ENCODE measurements at places on chromosomes 2 and 18.
A peak's percentile ranks its signal among the peaks of the same experiment; 100 is the strongest.

GRCh38 chr18:49456794-49457193 lies 3.7 kb downstream of the DYM start:
- no peak for DNase-seq

DNA sequence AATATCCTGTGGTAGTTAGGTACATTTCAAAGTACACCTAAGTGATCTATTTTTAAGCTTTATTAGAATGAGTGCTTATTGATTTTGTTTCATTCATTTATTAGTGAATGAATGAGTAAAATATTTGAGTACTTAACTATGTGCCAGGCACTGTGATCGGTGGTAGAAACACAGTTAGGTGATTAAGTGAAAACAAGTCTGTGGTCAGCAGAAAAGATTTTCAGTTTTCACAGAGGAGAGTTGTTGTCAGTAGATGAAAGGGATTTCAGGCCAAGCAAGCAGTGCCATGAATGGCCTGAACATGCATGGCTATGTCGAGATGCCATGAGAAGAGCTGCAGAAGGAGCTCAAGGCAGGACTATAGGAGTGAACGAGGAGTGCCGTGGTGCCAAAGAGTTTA lies 85.9 kb downstream of the SPTBN1 start:
- no peak for DNase-seq

- no peak for DNase-seq
Observed at GRCh38 chr2:102021779-102022178, 30.0 kb downstream of the IL1R2 start.

- DNase-seq: no peak
Observed at GRCh38 chr2:236949089-236949905, 136.4 kb upstream of the COPS8 start.

DNA sequence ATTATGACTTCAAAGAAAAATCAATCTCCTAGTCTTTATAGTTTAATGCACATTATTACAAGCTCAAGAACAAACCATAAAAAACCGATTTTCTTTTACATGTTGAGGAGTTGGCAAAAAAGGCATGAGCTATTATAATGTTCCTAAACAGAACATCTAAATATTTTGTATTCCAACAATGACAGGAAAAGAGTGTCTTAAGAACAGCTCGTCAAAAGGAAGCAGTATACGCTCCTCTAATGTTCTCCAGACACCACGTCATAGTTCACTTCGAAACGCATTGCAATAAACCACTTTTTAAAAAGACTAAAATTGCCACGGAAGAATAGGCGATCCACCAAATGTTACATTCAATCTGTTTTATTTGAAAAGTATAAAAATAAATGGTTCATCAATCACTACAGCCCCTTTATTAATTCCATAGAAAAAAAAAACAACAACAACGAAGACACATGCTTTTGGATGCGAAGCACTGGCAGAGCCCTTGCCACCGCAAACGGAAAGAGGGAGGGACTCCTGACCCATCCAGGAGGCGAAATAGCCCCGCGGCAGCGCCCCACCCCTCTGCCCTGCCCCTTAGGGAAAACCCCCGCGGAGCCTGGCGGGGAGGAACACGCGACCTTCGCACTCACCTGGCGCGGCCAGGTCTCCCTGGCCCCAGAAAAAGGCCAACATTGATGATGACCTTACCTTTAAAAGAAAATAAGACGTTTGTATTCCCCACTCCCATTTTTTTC lies 45.8 kb downstream of the MBP start:
- no peak for DNase-seq

DNA sequence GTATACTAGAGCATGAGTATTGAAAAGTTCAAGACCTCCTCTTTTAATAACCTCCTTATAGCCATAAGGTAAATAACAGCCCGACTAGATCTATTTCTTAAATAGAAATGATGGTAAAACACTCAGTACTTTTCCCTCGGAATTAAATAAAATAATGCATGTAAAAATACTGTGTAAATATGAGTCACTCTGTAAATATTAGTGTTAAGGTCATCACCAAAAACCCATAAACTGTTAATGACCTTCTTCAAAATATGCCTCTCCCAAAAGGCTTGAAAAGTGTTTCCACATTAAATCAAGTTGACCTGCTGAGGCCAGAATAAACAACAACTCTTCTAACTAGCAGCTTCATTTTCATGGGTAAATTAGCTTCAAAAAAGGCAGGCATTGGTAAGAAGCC lies 25.3 kb upstream of the BZW1 start:
- no peak for DNase-seq

- DNase-seq: no peak
Observed at GRCh38 chr18:48862132-48862531, 88.6 kb downstream of the SMAD7 start.

DNA sequence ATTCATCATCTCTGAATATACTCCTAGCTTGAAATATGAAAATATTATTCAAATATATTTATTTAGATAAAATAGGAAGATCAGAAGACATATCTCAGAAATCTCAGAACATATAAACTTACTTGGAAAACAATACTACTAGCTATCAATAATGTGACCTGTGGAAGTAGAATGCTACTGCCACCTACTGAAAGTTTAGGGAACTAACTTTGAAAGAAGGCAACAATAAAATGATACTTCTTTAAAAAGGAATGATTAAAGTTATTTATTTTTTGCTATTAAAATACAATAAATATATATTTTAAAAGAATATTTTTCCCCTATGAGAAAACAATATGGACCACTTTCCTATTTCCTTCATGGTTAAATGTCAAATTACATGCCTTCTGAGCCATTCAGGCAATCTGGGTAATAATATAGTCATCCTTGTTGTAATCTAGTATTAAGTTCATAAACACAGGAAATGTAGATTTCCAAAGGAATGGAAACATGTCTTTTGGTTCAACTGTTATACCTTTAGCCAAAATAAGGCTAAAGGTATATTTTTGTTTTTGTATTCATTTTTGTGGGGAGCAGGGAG lies 26.0 kb downstream of the ACADL start:
- peak; percentile 51 for DNase-seq
